ENCODE measurements at places on chromosomes 7 and 10.

DNA sequence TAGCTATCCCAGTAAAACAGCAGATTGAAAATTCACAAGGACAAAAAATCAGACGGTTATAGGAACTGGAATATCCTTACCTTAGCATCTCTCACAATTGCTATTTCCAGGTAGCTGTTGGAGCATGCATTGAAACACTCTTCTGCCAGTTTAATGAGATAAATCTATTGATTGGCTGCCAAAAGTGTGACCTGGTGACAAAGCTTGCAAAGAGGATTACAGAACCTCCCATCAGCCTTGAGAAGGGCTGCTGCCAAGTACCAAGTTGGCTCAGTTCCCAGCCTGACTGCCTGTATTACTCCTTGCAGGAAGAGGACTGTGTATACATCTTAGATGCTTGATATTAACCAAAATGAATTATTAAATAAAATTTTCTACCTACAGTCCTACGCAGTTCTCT is 5.1 kb downstream of the PRLHR start:
- DNase-seq, result peak; percentile 65

DNA sequence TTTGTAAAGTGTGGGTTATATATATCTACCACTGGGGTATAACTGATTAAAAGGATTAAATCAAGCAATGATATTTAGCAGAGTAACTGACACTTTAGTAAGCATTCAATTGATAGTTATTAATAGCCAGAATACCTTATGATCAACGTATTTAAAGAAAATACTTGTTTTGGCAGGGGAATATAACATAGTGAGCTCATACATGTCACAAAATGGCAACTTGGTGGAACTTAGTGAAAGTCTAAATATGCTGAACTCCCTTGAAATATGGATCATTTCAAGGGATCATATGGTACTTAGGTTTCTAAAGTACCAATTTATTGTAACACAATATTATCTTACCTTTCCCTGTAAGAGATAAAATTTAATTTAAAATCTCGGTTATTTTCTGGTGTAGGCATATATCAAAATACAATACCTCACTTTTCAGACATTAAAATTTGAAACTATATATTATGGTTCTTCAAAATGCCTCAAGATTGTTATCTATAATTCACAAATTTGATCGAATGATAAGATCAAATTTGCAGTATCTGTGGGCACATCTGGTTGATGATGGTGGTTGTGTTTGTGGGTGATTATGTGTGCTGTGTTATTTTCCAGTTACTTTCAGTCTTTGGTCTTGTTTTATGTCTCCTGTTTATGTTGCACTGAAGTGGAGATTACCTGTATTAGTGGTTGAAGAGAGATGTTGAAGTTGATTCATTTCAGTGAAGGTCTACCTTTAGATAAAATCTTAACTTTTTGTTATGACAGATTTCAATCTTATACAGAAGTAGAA is 5.2 kb downstream of the ARL4A start:
- DNase-seq, result no peak

DNA sequence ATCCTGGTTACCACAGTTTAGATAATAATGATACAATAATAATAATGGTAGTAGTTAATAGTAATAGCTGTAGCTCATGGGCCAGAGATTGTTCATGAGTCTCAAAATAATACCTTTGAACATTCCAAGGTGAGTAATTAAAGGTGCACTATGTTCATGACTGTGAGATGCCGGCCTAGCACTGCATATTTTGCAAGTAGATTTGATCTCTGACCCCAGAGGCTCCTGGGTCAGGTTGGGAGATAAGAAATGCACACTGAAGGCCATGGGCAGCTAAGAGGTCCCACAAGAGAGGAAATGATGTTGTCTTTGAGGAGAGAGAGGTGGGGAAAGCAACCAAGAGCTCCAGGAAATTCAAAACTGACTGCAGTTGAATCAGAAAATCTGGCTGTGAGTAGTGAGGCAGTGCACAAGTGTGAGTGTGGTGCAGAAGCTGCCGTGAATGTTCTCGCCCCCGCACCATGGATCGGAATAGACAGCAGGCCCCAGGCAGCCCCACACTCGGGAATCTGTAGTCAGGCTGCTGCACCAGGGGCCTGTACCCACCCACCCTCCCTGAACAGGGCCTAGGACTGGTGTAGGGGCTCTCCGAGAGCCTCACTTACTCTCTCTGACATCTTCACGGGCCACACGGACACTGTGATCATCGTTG is 11.9 kb downstream of the CPXM2 start:
- no peak for DNase-seq

GRCh38 chr10:123755061-123755460 is 88.9 kb downstream of the GPR26 start:
- DNase-seq, result no peak

DNA sequence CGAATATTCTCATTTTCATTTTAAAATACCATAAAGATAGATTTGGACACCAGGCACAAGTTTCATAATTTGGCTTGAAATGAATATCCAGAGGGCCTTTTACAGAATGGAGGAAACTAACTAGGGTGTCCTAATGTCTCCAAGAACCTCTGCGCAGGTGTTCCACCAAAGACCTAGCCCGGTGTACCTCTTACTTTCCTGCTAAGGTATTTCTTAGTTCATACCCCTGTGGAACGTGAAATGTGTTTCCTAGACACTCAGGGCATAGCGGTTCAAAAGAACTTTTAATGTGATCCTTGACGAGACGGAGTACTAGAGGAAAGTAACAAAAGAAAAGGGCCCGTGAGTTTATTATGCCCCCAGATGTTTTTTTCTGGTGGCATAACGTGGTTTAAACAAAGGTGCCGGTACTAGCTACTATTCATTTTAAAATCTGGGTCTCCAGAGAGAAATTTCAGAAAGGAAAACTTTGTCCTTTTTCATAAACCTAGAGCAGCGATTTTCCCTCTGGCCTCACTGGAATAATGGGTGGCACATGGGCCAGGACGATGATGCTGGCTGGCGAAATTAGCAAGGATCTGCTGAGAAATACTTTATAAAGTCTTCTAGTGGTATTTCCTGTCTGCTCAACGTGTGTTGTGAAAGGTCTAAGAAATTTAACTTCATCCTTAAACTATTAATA is 1.4 kb downstream of the APBB1IP start:
- DNase-seq, result no peak

DNA sequence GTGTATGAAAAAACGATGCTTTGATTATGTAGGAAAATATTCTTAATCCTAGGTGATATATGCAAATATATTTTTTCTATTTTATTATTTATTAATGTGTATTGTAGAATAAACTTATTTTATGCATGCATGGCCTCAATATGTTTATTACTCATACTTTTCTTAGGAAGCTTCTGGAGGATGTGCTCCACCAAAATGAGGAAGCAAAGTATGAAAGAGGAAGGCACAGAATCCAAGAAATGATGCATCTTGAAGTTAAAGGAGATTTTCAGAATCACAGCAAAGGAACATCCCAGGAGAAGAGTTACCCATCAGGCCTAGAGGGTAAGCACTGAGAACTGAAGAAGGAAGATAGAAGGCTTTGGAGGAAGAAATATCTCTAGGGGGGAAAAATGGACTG is 35.0 kb upstream of the MRPS16 start:
- DNase-seq, result no peak

- DNase-seq, result no peak
These were observed 78.0 kb upstream of the MACROH2A2 start for GRCh38 chr10:69974551-69975155.

DNA sequence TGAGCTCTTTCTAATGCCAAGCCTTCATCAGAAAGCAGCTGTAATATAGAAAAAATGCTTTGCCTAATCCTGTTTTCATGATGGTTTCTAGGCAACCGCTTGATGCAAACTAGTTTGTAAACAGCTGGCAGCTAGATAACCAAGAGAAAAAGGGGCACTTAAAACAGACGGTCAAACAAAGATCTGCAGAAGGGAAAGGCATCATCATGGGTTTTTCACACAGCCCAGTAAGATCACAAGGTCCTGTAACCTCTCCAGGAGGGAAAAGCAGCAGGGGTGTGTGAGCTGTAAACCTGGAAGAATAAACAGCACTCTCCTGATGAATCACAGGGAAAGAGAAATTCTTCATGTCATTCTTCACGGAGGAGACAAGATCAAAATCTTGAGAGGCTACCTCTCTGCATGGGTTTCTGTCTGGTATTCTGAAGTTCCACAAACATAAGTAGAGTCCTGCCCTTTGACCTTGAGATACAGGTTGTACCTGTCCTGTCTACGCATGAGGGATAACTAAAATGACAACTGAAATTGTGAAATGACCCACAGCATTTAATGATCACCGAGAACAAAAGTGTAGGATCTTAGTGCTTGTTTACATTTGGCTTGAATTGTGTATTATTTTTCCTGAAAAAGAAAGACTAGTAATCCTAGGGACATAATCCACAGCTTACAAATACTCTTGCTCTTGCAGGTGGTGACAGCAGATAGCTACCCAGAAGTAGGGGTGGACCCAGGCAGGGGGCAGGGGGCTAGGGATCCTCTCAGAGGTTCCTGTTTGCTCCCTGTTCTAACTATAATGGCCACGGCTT is 48.0 kb downstream of the CREB3L2 start:
- DNase-seq, result no peak

DNA sequence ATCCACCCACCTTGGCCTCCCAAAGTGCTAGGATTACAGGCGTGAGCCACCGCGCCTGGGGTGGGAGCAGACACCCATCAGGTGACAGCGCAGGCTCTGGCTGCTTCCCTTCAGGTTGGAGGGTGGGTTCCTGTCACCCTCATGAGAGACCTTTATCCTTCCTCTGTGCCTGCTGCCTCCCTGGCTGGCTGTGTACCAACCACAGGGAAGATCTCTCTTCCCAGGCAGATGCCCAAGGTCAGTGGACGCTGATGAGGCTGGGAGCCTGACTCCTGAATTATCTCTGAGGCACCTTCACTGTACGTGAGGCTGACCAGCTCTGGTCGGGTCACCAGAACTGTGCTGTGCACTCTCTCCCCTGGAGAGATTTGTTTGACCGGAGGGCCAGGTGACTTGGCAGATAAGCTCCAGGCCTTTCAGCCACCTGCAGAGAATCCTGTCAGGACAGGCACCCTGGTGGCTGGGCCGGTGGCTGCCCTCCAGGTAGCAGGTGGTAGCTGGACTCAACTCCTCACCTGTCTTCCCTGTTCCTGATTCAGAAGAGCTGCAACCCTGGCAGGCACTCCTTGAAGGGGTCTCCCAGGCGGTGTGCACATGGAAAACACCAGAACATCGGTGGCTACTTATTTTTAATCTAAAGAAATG is 251.9 kb downstream of the GLRX3 start:
- no peak for DNase-seq
